ENCODE measurements at places on chromosomes 3 and 15. TPM values are rescaled to one million over a fixed set of nuclear protein-coding genes. Genes with fewer than 3 reads are reported as not detected.

GRCh38 chr15:25706176-25706955 is 156.8 kb downstream of the ATP10A start:
- H3K4me1 ChIP-seq = no peaks in the 10 kb centered on the region
- no peaks in the 10 kb centered on the region for H3K36me3 ChIP-seq

- H3K36me3 ChIP-seq = no peaks in the 10 kb centered on the region
- H3K27me3 ChIP-seq = no peaks in the 10 kb centered on the region
- H3K4me3 ChIP-seq = no peak overlapping the region
- H3K27ac ChIP-seq = no peak overlapping the region
- DNase-seq = no peak
- H3K4me1 ChIP-seq = no peaks in the 10 kb centered on the region
Observed at GRCh38 chr15:95448531-95449229, 881.8 kb upstream of the NR2F2 start.

The TGM4 gene
- 0.14 TPM for total RNA-seq

GRCh38 chr3:13066236-13066635 is 7.0 kb downstream of the IQSEC1 start:
- H3K36me3 ChIP-seq = no peaks in the 10 kb centered on the region
- H3K27ac ChIP-seq = no peak overlapping the region

- H3K4me3 ChIP-seq = peak overlapping the region; percentile 70
- peak; percentile 1 for DNase-seq
- no peak overlapping the region for H3K27ac ChIP-seq
- no peaks in the 10 kb centered on the region for H3K4me1 ChIP-seq
- no peaks in the 10 kb centered on the region for H3K27me3 ChIP-seq
- peaks cover 14% of the 10 kb centered on the region for H3K36me3 ChIP-seq
Observed at GRCh38 chr15:22786868-22787698, 639 bp downstream of the NIPA1 start.

DNA sequence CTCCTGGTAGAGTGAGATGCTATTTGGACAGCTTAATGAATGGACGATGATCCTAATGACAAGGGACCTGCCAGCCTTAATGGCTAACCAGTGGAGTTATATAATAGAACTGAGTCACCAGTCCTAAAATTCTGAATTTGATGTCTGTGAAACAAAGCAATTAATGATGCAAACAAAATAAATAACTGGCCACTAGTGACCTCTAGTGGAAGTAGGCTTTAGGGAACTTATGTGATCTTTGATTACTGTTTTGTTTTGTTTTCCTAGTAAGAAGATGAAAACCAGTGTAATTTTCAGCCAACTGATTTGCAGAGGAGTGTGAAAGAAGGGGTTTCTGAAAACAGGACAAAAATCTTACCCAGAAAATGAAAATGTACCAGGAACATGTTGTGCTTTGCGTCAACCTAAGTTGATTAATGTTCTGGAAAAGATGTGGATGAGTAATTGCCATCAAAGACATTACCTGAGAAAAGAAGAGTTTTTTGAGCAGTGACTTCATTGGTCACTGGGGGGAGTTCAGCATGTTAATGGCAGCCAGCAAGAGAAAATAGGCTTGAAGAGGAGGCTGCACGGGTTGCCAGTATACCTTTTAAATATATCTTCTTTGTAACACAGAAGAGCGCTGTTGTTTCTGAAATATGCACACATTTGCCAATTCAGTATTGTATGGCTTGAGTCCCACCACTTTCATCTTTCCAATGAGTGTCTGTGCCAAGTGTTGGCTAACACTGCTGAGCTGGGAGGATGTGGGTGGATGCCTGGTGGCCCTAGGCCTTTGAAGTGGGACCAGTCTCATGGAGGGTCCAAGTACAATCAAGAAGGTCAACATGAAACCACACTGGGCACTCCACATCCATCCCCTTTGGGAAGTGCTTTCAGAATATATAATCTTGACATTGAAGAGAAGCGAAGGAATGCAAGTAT is 9.3 kb downstream of the VEPH1 start:
- no peaks in the 10 kb centered on the region for H3K27me3 ChIP-seq
- peaks cover 15% of the 10 kb centered on the region for H3K36me3 ChIP-seq
- H3K4me3 ChIP-seq = no peak overlapping the region
- peaks cover 43% of the 10 kb centered on the region for H3K4me1 ChIP-seq
- no peak overlapping the region for H3K27ac ChIP-seq

The FOXB1 gene
- not detected for total RNA-seq

DNA sequence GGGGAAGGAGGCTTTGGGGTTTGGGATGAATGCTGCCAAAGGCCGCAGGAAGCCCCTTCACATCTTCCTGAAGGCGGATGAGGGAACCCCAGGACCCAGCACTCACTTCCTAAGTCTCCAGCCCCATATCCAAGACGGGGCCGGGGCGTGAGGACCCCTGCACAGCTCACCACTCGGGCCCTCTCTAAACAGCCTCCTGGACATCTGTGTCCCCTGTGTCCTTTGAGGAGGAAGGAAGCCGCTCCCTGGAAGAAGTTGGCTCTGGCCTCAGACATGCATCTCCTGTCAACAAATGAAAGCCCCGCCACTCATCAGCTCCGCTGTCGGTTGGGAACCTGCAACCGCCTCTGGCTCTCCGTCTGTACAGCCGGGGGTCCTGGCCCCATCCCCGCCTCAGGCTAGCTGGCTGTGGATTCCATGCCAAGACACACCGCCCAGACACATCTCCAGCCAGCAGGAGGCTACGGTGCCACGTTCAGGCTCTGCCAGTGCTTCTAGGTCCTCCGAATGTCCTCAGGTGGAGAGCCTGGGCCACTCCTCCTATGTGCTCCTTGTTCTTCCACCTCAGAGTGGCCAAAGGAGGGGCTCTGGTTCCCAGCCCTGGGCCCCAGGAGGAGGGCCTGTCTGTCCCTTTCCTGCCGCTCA is 140.0 kb upstream of the MEF2A start:
- peaks cover 36% of the 10 kb centered on the region for H3K4me1 ChIP-seq
- no peak overlapping the region for H3K27ac ChIP-seq
- peak; percentile 41 for DNase-seq
- H3K36me3 ChIP-seq = no peaks in the 10 kb centered on the region

- no peaks in the 10 kb centered on the region for H3K36me3 ChIP-seq
- H3K27ac ChIP-seq = no peak overlapping the region
- peaks cover 14% of the 10 kb centered on the region for H3K4me1 ChIP-seq
- H3K4me3 ChIP-seq = no peak overlapping the region
- H3K27me3 ChIP-seq = no peaks in the 10 kb centered on the region
- DNase-seq = no peak
Observed at GRCh38 chr3:17752876-17753631, 10.6 kb upstream of the TBC1D5 start.

All from Calu3 (cell line).